ENCODE measurements at places on chromosomes 5 and 9.
A peak's percentile ranks its signal among the peaks of the same experiment; 100 is the strongest.

DNA sequence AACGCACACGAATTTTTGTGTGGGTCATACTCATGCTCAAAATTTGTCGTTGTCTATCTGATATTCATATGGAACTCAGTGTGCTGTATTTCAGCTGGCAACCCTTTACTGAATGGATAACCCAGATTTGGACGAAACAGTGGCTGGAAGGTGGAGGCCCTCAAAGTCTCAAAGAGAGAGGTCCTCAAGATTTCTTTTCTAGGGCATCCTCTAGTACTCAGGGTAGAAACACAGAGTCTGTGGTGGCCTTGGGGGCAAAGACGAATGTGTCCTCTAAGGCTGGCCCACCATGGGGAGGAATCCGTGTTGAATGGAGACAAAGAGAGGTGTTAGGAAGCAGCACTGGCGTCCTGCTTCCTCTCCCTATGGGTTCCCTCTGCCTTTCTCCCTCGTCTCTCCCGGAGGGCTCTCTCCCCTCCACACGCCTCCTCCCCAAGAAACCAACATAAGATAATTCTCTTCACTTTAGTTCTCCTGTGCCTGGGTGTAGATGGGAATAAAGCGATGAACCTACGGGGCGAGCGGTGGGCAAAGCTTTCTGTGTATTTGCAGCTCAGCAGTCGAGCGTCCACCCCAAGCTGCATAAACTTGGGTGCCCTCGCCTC lies 333.7 kb downstream of the CWC27 start:
- DNase-seq, result peak; percentile 26

DNA sequence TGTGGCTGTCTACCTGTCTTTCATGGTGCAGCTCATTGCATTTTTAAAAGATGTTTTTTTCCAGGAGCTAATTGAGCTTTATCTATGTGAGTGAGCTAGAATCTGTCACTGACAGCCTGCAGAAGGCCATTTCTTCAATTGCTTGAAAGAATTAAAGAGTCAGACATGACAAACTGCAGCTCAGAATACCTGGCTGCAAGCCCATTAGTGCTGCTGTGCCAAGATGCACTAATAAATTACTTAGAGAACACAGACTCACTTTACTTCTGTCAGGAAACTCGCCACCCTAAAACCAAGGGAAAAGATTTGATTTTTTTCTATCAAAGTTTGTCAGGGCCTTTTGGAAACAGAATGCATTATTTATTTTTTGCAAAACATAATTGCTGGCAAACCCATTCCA lies 368.3 kb downstream of the CAAP1 start:
- DNase-seq, result no peak

DNA sequence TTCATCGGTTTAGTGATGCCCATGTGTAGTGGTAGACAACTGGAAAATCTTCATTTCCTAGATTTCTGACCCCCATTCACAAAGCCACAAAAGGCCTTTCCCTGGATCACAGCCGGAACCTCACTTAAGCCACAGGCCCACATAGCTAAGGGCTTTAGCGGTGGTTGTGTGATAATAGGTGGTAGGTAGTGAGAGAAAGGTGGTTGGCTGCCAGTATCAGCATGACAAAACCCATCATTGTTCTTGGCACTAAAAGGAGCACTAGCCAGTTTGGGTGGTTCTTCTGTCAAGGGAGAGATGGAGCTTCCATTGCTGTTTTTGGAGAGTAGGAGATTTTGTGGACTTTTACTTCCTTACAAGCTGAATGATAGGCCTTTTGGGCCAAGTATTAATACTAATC lies 9.7 kb upstream of the SLC36A2 start:
- DNase-seq, result no peak

GRCh38 chr5:39203951-39204350 lies 15.4 kb downstream of the FYB1 start:
- no peak for DNase-seq

GRCh38 chr5:134502259-134502658 lies 23.2 kb upstream of the JADE2 start:
- no peak for DNase-seq

DNA sequence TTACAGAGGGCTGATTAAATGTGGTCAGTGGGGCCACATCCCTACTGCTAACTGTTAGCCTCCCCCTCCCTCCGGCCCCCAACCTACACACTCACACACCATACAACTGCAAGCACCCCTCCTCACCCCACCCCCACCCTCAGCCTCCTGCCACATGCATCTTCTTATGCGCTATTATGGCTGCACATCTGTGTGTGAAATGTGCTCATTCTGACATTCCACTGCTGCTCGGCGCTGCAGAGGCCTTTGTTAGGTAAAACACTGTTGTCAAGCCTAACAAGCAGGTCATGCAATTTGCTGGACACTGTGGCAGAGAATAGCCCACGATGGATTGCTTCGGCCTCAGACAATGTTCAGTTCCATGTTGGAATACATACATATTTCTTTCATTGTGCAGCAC lies 173.6 kb downstream of the NR2F1-AS1 start:
- no peak for DNase-seq

DNA sequence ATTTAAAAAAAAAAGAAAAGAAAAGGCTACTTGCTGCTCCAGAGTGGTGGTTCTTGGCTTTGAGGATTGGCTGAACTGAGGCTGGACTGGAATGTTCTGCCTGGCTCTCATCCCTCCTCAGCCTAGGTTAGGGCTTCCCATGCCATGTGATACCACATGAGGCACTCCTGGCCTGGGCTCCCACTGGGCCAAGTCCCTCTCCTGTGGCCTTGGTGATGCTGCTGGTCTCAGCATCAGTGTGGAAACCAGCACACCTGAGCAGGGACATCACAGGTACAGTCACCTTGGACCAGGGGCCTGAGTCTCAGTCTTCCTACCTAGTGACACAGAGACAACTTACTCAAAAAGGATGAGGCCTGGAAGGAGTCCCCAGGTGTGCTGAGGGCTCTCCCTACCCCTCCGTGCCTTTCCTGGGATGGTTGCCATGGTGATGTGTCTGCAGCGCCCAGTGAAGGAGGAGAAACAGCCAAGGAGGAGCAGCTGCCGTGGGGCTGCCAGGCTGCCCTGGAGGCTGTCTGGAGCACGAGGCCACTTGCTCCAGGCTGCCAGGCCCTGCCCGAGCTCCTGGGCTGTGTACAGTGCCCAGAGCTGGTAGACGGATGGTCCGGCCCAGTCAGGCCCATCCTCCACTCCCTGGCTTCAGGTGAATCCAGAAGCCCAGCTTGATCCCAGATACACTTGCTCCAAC lies 71.0 kb downstream of the WNK2 start:
- no peak for DNase-seq

GRCh38 chr9:90684736-90685135 lies 42.1 kb upstream of the DIRAS2 start:
- no peak for DNase-seq

GRCh38 chr5:139394654-139395566 lies at the start of gene PROB1:
TSS of gene PROB1 (minus strand) at chr5:139395104. CDS start at chr5:139395081, 23 bp downstream.
- no peak for DNase-seq

- DNase-seq, result no peak
These were observed 165.2 kb downstream of the SLC25A46 start for GRCh38 chr5:110903966-110904365.

DNA sequence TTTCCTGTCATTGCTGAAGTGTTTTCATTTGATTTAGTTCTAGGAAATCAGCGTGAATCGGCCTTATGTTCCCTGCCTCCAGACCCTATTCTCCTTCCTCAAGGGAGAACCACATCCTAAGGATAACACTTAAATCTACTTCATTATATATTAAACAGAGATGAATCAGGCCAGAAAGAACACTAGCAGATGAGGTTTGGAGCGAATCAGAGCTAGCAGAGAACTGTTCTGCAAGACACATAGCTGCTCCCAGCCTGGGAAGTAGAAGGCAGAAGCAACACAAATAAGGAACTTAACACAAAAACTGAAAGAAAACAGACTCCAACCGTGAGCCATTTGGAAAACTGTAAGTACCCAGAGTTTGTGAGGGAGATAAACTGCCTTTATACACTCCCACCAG lies 718.2 kb downstream of the SEMA5A start:
- DNase-seq, result no peak

DNA sequence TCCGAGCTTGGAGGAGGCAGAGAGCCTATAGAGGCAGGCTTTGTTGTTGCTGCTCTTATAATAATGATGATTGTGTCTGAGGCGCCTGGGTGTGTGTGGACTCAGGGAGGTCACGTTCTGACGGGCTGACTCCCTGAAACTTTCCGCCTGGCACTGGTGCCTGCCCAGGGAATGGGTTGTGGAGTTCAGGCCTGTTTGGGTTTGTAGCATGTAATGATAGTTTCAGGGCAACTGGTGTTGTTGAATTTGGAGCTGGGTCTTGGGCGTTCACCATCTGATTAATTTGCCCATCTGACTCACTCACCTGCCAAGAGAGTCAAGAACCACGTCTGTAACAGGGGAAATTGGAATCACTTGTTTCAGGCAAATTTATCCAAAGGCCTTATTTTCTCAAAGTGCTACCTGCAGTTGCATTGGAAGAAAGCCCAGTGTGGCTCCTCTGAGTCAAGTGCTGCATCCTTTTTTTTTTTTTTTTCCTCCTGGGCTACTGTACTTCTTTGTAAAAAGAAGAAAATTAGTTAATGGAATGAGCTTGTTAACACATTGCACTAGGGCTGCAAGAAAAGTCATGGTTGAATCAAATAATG lies 386.5 kb downstream of the GADD45G start:
- DNase-seq, result no peak

DNA sequence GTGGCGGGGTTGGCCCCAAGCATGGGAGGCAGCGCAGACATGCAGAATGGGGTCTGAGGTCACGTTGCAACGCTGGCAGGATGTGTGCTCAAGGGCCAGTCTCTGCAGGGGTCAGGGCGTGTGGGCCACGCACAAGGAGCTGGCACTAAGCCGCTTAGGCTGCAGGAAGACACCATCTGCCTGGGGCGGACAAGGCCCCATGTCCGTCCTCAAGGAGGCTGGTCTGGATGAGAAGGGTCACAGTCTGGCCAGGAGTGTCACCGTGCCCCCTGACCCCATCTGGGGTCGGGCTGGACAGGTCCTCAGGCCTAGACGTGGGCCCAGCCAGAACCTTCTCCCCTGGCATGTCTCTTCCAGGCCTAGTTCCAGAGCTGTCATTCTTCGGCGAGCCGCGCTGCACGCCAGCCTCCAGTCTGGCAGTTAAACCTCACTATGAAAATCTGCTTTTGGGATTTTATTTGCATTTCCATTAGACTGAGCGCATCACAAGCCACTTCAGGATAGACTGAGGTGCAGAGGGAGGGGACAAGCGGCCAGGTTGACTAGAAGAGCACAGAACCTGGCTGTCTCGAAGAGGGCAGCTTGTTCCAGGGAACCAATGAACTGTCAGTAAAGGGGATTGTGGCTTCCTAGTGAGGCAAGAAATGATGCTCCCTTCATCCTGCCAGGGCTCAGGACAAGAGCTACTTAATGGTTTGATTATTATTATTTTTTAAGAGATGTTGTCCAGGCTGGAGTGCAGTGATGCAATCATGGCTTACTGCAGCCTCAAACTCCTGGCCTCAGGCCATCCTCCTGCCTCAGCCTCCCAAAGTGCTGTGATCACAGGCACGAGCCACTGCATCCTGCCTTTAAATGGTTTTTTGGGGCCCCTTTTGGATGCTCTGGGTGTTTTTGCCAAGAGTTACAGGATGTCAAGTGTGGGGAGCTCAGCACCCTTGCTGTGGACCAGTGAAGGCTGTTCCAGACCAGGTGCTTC lies 4.3 kb downstream of the BRD3OS start:
- no peak for DNase-seq

GRCh38 chr9:109314011-109314531 lies 6.8 kb downstream of the EPB41L4B start:
- no peak for DNase-seq

DNA sequence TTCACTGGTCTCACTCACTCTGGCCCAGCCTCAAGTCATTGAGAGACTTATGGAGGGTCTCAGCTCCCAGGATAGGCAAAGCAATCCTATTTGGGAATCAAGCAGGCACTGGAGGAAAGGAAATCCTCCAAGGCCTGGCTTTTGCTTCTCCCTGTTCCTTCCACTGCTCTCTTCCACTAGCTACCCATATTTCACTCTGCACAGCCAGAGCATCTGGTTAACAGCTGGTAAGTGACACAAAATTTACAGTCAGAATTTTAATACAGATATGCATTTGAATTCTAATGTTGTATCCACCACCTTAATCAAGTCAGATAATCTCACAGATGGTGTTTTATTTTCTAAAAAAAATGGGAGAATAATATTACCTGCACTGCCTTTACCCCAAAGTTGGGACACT lies 868 bp upstream of the C1QTNF2 start:
- peak; percentile 11 for DNase-seq

DNA sequence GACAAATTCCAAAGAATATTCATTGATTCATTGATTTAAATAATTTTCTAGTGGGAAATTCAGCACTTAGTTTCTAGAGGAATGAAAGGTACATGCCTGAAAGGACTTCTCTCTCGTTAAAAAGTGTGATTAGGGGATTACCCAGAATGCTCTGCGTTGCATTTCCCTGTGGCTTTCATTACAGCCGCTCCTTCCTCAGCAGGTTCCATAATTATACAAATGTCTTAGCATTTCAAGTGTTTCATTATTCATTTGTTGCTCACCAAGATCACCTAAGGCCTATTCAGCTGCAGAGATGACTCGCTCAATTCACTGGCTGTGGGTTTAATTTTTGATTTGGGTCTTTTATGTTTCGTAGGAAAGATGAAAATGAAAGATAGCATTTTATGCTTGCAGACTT lies 52.8 kb downstream of the SPATA31C2 start:
- no peak for DNase-seq

- no peak for DNase-seq
These were observed 257.3 kb downstream of the FANCC start for GRCh38 chr9:95060234-95060633.

- no peak for DNase-seq
These were observed 46.9 kb upstream of the UBAC1 start for GRCh38 chr9:136007934-136008692.
